Nucleus accumbens (tissue), 56 donors: ENCODE measurements at places on chromosomes 12 and 14.

GRCh38 chr14:23327947-23328744, 6.9 kb downstream of the PABPN1 start:
- DNase-seq, result peak; percentile 64

DNA sequence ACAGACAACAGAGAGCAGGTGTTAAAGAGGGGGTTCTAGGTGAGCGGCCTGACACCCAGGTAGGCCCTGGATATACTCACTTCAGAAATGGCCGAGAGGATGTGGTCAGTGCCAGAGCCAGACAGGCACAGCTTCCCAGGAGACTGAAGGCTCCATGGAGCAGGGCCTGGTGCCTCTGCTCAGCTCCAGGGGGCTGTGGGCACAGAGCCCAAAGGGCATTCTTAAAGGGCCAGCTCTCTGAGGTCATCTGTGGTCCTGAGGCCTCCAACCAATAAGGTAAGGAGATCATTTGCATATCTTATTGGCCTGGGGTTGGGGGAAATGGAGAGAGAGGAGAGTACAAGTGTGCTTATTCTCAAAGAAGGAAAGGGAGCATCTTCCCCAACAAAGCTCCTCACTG, 9.7 kb upstream of the PCK2 start:
- no peak for DNase-seq

- no peak for DNase-seq
Measured at GRCh38 chr14:42921901-42922300, 1315.2 kb downstream of the LRFN5 start.

- no peak for DNase-seq
Measured at GRCh38 chr12:77315407-77315806, 250.0 kb upstream of the E2F7 start.

GRCh38 chr14:50892255-50892654, 20.4 kb downstream of the ABHD12B start:
- DNase-seq, result no peak

DNA sequence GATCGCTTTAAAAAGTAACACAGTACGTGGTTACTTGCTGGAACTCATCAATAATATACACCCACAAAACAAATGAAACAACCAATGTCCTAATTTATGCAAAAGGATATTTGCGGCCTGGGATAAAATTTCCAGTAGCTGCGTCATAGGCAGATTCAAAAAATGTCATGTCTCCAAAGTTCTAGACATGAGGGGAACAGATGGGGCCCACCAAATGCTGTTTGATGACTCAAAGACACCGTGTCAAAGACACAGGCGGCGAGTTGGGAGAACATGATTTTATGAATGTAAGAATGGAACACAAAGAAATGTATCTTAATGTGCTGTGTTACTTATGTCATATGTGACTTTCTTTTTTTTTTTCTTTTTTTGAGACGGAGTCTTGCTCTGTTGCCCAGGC, 34.3 kb upstream of the NCOR2 start:
- no peak for DNase-seq

- peak; percentile 78 for DNase-seq
Measured at GRCh38 chr14:102474934-102475333, 34.6 kb downstream of the ANKRD9 start.

GRCh38 chr12:66065150-66065549, 65.4 kb downstream of the LLPH start:
- no peak for DNase-seq

- DNase-seq, result no peak
Measured at GRCh38 chr14:91399868-91400640, 17.6 kb downstream of the CCDC88C start.

DNA sequence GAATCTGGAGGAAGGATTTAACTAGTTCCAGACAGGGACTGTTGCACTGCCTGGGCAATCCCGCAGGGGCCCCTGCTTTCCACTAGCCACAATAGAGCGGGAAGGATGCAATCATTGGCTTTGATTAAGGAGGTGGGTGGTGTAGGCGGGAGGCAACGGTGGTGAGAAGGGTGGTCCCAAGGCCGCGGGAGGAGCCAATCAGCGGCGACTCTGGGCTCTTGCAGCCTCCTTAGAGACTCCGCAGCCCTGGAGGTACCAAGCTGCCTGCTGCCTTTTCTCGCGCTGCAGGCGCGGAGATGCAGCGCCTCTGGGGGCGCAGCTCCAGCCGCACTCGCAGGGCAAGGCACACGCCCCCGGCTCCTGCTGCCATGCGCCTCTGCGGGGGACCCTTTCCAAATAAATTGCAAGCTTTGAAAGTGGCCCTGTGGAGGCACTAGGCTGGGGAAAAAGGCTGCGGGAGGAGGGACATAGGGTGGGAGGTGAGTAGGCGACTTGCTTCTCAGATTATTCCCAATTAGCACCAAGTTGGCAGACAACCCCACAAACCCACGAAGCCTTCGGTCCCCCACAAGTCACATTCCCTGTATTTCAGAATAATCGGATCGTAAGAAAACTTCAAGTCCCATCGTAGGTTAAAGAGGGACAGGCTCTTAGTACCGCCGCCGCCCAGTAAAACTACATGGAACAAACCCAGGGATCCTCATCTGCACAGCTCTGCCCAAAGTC, 858 bp upstream of the KCNA1 start:
- peak; percentile 53 for DNase-seq
